Cardiac muscle cell (in vitro differentiated cells and primary cell): ENCODE measurements at places on chromosomes 4 and X. TPM values are rescaled to one million over a fixed set of nuclear protein-coding genes. Genes with fewer than 3 reads are reported as not detected.

GRCh38 chr4:110484029-110484428, 8.1 kb downstream of the ENPEP start:
- DNase-seq, result no peak

DNA sequence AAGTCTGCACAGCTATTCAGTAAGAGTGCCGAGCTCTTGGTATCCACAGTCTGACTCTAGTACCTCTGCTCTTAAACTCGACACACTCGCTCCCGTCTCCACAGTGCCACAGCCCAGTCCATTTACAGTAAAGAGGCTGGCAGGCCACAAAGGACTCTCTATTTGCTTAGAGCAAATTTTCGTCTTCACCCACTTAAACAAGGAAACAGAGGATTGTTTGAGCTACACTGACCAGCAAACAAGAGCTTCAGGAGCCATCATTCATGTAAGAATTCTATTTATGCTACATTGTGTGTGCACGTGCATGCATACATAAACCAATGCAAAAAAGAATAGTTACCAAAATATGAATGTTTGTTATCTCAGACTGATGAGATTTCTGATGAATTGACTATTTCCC, 290.2 kb downstream of the USP46 start:
- no peak for DNase-seq

Gene HHIP
- not detected in 2 replicates for total RNA-seq

Gene PRKG2
- total RNA-seq, result 0.32 and 0.54 TPM in 2 replicates

Gene IQCM
- total RNA-seq, result not detected in 2 replicates

Gene STBD1
- 14.6 and 21.8 TPM in 2 replicates for total RNA-seq

Gene SHISA3
- total RNA-seq, result 13.1 and 13.3 TPM in 2 replicates

Gene CRLF2
- total RNA-seq, result not detected in 2 replicates

Gene KDR
- 67.8 and 102 TPM in 2 replicates for total RNA-seq

Gene ITGB1BP2
- total RNA-seq, result 99.7 and 158 TPM in 2 replicates

Gene TMEM47
- total RNA-seq, result 33.3 and 43.7 TPM in 2 replicates

Gene HSFX4
- total RNA-seq, result not detected in 2 replicates
